Brain (organoid and tissue), 16 donors: ENCODE measurements at places on chromosomes 7 and 10.

GRCh38 chr10:132626019-132626760 lies 88.6 kb downstream of the INPP5A start:
- no peak for DNase-seq

DNA sequence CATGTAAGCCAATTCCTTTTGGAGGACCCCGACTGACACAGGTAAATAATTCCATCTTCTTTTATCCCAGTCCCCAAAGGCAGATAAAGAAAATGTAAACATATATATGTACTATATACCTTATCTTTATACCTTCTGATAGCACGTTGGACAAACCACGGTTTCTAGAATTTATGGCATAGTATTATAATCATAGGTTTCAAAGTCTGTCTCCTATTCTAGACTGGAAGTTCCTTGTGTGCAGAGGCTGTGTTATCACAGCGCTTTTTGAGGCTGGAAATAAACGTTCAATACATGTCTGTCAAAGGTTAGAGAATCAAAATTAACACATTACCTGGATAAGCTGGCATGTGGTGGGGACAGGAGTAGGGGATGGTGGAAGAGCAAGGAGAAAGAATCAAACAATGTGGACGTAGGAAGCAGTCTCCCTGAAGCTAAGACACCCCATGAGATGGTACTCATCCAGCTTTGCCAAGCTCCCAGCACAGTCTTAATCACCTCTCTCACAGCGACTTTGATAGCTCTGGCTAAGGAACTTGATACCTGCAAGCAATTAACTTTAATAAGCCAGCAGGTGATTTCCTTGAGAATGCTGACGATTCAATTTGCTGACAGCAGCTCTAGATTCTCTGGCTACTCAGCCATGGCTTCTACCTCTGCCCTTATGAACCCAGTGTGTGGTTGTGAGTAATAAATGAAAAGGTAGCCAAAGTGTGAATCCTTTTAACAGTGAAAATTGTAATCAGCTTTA lies 208.4 kb upstream of the LRRTM3 start:
- peak; percentile 35 for DNase-seq

DNA sequence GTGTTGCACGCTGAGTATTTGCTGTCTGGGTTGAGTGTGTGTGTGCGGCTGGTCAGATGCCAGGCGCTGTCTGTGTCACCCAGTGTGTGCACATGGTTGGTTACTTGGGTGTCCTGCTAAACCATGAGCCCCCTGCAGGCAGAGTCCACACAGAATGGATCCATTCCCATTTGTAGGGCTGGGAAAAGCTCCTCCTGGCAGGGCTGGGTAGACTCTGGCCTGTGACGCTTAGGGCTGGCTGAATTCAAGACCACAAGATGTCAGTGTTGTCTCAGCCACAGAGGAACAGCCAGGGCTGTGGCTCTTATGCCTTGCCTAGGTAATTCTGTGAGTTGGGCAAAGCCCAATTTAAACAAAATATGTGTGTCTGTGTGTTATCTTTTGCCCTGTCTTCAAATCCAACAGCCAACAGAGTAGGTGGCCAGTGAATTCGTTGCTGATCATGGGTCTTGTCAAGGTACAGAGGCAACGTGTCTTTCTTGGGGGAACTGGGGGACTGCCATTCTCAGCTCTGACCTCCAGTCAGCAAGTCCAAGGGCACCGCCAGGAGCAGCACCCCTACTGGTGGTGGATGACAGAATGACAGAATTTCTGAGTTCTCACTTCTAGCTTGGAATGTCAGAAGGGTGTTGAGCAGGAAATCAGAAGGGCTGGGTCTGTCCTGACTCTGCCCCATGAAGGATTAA lies 285.1 kb downstream of the CCSER2 start:
- DNase-seq: peak; percentile 90

DNA sequence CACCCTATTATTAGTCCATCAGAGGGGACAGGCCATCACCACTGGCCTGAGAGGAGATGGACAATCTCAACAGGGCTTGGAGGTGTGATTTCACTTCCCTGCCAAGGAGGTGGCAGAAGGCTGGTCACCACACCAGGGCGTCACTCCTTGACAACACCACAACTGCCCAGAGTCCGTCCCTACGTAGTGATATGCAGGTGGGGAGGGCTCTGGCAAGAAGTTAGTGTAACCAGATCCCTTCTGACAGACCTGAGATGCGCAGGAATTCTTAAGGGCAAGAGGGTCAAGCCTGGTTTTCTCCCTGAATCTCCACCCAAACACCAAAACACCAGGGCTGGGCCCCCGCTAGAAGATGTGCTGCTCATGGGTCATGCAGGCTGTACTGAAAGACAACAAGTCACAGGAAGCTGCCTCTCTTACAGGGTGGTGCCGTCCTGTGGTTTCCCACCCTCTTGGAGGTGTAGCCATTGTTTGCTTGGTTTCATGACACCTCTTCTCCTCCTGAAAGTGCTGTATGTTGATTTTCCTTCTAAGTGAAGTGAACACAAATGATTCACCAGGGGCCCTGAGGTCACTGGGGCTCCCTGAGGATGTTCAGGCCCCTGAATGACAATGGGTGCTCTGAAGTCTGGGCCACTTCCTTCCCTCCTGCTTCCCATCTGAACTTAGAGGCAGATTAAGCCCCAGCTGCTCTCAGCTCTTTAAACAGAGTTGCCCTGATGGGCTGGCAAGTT lies 27.1 kb downstream of the ATXN7L1 start:
- no peak for DNase-seq

DNA sequence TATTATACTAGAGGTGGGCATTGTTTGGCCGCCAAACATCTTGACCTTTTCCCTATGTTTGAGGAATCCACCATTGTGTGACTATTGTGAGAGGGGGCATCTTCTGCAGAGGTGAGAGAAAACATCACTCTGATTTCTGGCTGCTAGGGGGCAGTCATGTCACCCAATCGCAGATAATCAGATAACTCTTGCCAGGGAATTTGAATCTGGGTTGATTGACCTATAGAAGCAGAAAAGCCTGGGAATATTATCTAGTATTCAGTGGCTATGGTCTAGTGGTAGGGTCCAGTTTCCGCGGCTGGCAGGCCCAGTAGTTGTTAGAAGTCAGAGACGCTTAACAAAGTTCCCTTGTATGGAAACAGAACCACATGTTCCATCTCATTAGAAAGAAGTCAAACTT lies 808.5 kb downstream of the PHTF2 start:
- DNase-seq: no peak

- peak; percentile 76 for DNase-seq
These were observed 8.1 kb upstream of the LBX1 start for GRCh38 chr10:101237081-101237981.

GRCh38 chr7:139583826-139584553 lies 60.5 kb downstream of the CLEC2L start:
- DNase-seq: no peak

GRCh38 chr7:139915268-139915863 lies 86.3 kb downstream of the TBXAS1 start:
- DNase-seq: peak; percentile 7

DNA sequence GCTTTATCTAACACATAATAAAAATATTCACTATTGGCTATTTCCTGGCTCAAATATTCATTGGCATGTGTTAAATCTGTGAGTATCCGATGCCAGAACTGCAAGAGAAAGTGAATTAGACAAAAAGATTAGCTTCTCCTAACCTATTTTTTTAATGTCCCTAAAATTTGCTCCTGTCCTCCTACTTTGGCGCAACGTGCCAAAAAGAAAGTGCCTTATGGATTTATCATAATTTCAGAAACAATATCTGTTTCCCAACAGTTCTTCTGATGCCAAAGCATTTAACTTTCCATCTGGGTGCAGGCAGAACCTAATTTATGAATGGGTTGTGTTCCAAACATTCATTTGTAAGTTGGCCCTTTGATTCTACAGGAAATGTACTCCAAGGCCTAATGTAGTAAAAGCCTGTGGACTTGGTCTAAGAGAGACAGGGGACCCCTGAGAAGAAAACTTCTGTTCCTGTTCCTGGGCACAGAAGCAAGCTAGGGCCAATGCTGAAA lies 15.4 kb downstream of the PIP4K2A start:
- DNase-seq: no peak

DNA sequence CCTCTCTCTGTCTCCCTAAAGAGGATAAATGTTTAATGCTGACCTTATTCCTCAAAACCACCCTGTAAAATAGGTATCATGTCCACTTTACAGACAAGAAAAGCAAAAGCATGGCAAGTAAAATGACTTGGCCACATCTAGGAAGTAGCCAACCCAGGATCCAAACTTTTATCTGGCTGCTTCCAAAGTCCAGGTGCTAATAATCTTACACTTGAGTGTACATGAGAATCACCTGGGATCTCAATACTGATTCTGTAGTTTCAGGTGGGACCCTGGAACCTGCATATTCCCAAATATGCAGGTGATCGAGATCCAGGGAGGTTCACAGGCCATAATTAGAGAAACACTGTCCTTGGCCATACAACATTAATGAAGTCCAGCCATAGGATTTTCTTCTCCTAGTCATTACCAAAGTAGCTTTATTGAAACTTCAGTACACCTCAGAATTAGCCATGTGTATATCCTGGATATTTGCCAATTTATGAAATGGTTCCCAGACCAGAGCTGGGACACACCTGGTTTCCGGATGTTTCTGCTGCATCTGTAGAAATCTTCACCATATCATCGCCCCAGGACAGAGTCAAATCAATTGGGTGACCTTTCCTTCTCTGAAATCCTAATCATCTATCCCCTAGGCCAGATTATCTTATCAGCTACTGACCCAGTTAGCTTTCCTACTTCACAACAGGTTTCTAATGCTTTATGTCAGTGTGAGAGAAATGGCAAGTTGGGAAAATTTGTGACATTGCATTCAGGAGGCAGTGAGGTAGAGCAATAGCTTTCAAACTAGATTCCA lies 119.1 kb upstream of the KMT2E start:
- DNase-seq: no peak

GRCh38 chr10:57314046-57314445 lies 953.0 kb upstream of the ZWINT start:
- DNase-seq: no peak

DNA sequence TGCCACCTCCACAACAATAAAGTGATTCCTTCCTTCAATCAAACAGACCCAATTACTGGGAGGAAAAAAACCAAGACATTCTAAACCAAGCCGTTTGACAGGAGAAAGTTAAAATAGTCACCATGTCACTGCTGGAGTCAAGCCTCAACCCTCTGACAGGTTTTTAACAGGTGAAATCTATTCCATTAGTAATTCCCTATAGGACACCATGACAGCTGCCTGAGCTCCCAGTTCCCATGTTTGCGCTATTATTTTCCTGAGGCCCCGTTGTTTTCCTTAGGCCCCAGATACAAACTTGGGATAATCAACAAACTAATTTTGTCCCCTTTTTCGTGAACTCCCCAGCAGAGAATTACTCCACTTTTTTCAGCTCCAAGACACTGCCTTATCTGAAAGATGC lies 113.9 kb downstream of the ARL5B start:
- DNase-seq: no peak

DNA sequence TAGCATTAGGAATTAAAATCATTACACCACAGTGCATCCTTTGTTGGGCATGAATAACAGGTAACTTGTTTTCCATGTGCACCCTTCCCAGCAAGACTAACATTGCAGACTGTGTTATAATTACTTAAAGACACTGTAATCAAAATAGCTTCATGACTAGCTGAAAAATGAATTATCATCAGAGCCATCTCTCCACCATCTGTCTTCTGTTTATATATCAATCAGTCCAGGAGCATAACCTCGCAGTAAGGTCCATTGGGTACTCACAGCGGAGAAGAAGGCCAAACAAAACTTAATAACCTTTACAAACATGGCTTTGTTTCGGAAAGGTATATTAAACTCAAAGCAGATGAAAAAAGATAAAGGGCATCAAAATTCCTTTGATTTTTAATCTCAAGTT lies 90.6 kb downstream of the ODAD2 start:
- no peak for DNase-seq

DNA sequence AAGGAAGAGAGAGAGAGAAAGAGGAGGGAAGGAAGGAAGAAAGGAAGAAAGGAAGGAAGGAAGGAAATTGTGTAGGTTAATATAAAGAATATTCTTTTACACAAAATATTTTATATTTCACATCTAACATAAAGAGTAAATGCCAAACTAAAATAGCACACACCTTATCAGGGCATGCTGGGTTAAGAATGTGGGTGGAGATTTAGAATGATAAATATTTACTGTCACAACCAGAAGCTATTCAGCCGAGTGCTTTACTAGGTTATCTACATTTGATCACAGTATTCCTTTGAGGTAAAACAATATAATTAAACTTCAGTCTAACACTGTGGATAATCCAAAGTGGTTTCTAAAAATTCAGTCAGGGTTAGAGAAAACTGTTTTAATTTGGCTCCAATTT lies 103.3 kb downstream of the SEMA3A start:
- no peak for DNase-seq

DNA sequence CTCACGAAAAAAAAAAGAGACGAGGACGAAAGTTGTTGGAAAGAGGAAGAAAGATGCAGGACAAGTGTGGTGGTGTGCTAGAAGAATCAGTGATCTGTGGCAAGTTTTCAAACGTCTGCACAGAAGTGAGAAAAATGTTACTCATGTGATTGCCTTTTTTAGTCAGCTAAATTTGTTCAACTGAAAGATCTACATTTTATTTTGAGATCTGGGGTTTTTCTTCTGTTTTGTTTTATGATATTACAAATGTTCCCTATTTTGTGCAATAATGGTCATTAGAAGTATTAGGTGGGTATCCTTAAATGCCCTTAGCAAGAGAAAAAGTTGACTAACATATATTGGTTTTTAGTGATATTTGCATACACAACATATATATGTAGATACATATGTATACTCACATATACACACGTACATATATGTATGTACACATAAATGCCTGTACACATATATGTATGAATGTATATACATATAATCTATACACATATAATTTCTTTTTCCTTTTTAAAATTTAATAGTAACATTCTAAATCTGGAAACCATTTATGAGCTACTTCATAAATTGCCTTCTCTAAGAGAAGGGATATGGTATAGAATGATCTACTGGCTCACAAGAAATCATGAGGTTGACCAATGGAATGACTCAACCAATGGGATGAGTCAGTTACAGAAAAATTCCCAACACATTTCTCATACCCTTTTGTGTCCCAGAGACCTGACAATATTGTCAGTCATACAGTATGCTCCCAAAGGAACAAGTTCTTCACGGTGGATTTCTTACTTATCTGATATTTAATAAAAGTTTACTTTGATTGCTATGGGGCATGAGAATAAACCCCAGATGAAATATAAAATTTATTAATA lies 38.4 kb downstream of the SLC39A12 start:
- DNase-seq: peak; percentile 15

- no peak for DNase-seq
These were observed 70.7 kb downstream of the VOPP1 start for GRCh38 chr7:55501611-55502010.
